ENCODE measurements at places on chromosomes 3 and 15.
A peak's percentile ranks its signal among the peaks of the same experiment; 100 is the strongest.

GRCh38 chr3:46321461-46322104, 32.3 kb upstream of the CCR2 start:
- no peak for DNase-seq

DNA sequence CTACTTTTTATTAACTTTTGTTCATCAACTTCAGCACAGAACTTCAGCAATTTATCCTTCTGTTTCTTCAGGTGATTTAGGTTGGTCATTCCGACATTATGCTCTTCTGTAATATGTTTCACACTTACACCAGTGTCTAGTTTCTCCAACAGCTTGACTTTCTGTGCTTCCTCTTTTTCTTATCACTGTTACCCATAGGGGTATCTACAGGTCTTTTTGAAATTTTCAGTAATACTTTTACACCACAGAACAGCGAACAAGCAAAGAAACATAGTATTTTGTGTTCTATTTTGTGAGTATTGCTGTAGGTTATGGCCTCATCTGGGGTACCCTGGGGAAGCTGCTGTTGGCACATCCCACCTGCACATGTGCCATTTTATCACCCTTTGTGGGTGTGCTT, 260.7 kb downstream of the NSUN3 start:
- no peak for DNase-seq

- DNase-seq = no peak
Measured at GRCh38 chr15:49926740-49927139, 192.3 kb downstream of the ATP8B4 start.

- DNase-seq = no peak
Measured at GRCh38 chr15:80426316-80426715, 22.1 kb downstream of the ARNT2 start.

DNA sequence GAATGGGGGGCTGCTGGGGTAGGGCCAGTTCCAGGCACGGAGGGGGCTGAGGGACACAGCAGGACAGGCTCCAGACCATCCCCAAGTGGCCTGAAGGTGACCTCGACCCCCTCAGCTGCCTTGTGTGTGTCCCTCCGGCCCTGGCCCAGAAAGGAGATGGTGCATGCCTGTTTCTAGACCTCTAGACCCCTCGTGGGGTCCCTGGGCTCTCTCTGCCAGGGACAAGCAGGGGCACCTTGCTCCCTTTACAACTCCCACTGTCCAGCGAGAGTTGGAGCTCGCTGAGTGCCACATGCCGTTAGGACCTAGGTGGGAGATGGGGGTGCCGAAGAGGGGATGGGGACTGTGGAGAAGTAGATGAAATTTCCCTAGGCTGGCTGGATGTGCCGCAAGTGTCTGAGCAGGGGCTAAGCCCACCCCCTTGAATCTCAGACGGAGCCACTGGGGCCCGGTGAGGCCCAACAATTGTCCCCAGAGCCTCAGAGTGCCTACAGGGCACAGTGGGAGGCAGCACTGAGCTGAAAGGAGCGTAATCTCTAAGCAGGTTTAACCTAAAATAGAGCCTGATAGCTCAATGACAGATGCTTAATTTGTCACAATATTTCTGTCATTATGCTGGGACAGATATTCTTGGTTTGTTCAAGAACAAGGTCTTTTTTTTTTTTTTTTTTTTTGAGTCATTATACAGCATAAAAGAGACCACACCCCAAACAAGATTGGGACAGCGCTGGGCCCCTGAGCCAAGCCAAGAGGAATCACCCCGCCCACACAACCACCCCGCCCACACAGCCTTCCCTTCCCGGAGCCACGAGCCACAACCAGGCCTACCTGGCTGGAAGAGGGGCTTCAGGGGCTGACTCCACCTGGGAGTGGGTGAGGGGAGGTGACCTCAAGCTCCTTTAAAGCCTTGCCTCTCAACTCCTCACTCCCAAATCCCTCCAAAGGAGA, 23.6 kb upstream of the KLF13 start:
- no peak for DNase-seq

DNA sequence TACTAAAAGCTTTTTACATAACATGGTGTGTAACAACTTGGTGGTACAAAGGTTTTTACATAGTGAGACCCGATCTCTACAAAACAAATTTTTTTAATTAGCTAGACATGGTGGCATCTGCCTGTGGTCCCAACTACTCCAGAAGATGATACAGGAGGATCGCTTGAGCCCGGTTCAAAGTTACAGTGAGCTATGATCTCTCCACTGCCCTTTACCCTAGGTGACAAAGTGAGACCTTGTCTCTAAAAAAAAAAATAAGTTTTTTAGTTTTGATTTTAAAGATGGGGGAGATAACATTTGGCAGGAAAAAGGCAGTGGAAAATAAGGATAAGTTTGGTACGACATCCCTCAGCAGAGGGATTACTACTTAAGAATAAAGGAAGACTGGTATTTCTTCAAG, 5.9 kb downstream of the FAM162A start:
- DNase-seq = no peak

DNA sequence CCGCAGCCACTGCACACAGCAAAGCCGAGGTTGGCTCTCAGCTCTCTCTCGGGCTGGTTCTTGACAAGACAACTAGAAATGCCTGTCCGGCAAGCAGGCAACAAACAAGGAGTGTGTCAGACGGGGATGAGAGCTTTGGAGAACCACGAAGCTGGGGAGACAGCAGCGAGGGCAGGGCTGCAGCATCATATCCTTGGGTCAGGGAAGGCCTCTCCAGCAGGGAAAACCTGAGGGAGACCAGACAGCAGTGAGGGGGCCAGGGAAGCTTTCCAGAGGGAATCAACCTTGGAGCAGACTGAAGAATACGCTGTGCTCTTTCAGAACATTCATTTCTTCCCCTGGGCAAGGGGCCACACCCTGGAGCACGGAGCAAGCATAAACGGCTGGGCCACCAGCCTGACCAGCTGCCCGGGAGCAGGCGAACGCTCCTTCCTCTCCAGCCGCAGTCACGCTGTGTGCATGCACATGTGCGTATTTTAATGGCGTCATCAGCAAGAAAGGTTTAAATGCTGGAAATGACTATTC, 58.7 kb downstream of the CHSY1 start:
- DNase-seq = no peak

- no peak for DNase-seq
Measured at GRCh38 chr3:107346564-107346963, 30.7 kb upstream of the CCDC54 start.

- DNase-seq = no peak
Measured at GRCh38 chr3:136276049-136276755, 26.1 kb downstream of the PCCB start.

GRCh38 chr3:46372492-46373359, 2.0 kb downstream of the CCR5 start:
- no peak for DNase-seq

DNA sequence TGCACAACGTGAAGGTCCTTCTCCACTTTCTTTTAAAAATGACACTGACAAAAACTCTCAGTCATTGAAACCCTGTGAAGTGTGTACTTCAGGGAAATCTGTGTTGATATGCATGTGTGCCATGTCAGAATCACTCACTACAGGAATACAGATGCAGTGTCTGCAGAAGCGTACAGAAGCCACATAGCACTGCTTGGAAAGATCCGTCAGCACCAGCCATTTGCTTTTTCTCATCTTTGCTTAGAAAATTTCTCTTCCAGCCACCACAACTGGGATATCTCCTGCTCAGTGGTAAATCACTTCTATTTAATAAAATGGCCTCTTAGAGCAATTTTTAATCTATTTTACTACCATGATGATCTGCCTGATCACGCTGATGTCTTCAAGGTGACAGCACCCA, 91.3 kb upstream of the ARHGEF26 start:
- DNase-seq = no peak

DNA sequence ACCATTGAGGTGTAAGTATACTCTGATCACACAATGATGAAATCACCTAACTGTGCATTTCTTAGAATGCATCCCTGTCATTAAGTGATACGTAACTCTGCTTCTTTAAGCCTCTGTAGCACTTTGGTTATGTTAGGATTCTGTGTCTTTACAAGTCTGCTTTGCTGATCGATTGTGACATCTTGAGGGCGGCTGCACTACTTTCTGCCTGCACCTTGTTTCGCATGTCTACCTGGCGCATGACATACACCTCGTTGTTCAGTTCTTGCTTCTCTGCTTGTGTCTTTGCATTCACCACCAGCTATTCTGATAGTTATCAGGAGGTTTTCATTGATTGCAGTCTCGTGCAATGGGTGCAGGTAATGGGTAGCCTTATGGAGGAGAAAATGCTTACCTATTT, 32.7 kb downstream of the IGF1R start:
- no peak for DNase-seq

- peak; percentile 38 for DNase-seq
Measured at GRCh38 chr15:90300988-90301706, 35.7 kb downstream of the NGRN start.

- DNase-seq = no peak
Measured at GRCh38 chr3:175605851-175606250, 746.7 kb downstream of the NAALADL2 start.

DNA sequence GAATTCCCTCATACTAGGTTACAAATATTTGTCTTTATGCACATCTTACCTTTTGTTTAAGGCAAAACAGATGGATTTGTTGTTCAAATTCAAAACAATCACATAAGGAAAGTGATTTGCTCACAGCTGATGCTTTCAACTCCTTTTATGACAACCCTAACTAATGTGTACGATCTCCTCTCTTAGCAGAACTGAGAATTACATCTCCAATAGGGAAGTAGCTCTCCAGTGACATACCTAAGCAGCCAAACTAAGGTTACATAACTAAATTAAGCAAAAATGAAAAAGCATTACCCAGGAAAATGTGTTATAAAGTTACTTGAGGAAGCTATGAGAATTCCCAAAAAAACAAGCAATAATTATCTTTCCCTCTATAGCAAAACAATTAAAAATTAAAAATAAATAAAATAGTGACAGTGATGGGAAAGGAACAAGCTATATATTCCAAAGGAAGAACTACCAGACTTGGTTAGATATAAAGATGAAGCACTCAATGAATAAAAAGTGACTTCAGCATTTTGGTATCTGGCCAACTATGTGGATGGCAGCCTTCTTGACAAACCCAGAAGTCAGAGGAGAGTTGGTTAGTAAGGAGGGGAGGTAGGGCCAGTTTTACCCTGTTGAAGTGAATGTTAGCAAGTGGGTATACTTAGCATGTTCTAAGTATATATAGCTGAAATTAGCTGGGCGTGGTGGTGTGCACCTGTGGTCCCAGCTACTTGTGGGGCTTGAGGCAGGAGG, 32.4 kb downstream of the PEAK1 start:
- no peak for DNase-seq

- no peak for DNase-seq
Measured at GRCh38 chr15:100244796-100245486, 96.8 kb downstream of the ADAMTS17 start.

- no peak for DNase-seq
Measured at GRCh38 chr15:101267320-101268104, 9.8 kb downstream of the SELENOS start.

GRCh38 chr15:67785431-67785830, 39.9 kb upstream of the SKOR1 start:
- DNase-seq = no peak

DNA sequence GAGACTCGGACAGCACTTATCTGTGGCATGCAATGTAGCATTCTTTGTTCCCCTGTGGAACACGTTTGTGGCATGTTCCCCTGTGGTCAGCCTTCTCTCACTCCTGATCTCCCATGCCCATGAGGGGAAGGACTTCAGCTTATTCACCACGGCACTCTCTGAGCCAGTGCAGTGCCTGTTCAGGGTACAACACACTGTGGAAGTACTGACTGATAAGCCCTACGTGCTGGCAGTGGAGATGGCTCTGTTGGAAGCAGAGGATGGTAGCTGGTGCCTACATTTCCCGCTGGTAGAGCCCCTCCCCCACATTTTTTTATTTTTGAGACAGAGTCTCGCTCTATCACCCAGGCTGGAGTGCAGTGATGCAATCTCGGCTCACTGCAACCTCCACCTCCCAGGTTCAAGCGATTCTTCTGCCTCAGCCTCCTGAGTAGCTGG, 43.5 kb upstream of the ETV5 start:
- DNase-seq = no peak

DNA sequence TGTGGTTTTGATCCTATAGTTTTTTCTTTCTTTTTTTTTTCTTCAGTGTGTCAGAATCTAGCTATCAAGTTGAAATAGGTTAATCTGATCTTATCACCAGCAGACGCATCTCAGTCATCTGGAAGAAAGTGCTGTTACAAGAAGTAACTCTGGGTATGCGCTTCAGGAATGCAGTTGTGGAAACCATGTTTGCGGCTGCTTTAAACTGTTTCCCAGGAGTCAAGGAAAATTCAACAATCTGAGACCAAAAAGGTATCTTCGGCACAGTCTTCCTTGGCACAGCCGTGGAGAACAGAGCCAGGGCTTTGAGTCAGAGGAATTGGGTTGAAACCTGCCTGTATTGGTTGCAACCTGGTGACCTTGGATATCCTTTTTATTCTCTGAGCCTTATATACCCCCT, 59.9 kb downstream of the CD47 start:
- no peak for DNase-seq

DNA sequence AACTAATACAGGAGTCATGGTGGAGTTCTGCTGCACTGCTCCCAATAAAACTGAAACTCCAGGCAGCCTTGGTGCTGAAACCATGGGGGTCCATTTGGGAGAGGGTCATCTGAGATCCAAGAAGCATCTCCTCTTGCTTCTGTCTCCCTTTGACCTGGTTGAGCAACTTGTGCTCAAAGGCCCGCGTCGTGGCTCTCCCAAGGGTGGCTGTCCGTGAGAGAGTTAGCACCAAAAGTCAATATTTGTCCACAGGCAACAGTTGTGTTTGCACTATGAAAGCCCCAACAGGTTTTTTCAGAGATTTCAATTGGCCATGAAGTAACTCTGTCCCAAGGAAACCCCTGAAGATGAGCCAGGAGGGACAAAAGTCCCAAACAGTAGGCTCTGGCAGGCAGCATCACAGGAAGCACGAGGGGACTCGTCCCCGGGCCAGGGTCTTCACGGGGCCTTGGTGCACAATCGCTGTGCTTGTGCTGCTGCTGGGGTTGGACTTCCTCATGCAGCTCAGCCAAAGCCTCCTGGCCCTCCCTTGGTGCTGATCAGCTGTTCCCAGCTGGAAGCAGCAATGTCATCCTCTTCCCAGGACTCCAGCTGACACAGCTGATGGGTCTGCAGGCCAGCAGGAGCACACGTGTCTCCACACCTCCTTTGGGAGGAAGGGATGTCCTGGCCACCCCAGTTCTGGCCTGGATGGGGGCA, 39.4 kb upstream of the WNT5A start:
- DNase-seq = no peak

- DNase-seq = no peak
Measured at GRCh38 chr3:36317915-36318314, 62.4 kb upstream of the STAC start.

DNA sequence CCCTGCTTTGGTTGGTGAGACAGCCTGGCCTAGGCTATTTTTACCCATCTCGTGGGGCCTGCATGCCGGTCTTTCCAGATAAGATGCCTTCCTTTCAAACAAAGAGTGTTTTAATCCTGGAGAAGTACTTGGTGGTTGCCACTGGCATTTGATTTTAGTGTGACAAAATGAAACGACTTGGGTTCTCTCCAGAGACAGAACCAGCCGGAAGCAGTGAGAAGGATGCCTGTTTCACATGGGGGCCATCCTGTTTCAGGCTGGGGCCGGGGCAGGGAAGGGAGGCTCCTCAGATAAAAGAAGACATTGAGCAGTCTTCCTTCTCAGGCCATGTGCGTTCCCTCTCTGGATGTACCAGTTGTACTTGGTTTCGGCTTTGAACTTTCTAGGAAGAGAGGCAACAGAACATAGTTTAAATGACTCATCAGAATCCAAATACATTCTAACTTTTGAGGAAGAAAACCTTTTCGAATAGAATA, 74.9 kb downstream of the TOP2B start:
- DNase-seq = no peak
